ENCODE measurements at places on chromosomes 5 and 9.
A peak's percentile ranks its signal among the peaks of the same experiment; 100 is the strongest.

- no peak for DNase-seq
Observed at GRCh38 chr5:14748180-14748900, 83.8 kb downstream of the OTULIN start.

- no peak for DNase-seq
Observed at GRCh38 chr9:123434619-123435240, 78.7 kb downstream of the CRB2 start.

- peak; percentile 31 for DNase-seq
Observed at GRCh38 chr5:173495225-173495904, 121.1 kb downstream of the BOD1 start.

DNA sequence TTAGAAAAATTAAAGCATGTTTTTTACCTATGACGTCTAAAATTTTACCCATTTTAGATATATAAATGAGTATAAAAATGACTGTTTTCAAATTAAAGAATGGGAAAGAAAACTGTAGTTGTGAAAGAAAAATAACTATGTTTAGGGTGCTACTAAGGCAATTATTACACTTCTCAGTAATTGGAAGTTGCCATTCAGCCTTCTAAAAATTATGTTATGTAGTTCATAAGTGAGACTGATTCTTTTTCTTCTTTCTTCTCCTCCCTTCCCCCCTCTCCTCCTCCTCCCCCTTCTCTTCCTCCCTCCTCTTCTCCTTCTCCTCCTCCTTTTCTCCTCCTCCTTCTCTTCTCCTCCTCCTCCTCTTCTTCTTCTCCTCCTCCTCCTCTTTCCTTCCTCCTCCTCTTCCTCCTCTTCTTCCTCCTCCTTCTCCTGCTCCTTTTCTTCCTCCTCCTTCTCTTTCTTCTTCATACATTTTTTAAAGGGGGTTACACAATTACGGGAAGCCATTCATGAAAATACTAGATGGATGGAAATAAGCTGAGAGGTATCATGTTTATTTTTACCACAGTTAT, 223.6 kb downstream of the CETN3 start:
- DNase-seq = no peak

DNA sequence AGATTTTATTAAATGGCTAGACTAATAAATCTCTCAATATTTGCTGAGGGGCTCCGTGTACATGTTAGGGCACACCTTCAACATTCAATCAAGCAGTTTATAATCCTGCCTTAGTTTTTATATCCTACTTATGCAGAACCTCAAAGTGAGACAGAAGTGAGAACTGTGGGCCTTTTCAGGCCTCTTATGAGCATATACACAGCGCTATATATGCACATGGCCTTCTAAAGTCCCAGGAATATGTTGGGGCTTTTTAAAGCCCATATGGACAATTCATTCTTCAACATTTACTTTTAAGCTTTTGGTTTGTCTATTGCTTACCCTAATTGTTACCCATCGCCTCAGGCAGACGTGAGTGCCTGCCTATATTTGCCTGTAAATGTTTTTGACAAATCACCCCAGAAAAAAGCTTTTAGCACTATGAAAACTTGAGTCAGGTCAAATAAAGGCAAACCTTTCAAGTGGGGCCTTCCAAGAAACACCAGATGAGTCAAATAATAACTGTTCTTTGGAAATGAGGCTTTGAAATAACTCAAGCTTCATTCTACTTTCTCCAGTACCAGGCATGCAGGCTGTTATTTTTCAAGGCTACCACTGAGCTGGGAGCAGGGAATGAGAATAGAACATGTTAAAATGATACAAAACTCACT, 58.2 kb downstream of the ESM1 start:
- no peak for DNase-seq

DNA sequence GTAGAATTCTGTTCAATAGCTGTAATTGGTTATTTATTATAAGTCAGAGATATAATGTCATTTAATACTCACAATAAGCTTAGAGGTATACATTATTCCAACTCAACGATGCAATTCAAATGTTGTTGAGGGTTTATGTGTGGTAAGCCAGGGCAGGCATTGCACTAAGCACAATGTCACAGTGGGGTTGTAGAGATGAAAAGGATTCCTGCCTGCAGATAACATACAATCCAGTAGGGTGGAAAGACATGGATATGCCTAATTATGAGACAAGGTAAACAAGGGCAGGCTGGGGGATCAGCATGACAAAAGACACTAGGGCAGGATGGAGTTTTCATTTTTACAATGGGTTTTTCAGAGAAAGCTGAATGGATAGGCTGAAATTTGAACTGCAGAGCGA, 98.7 kb upstream of the PALM2AKAP2 start:
- no peak for DNase-seq

DNA sequence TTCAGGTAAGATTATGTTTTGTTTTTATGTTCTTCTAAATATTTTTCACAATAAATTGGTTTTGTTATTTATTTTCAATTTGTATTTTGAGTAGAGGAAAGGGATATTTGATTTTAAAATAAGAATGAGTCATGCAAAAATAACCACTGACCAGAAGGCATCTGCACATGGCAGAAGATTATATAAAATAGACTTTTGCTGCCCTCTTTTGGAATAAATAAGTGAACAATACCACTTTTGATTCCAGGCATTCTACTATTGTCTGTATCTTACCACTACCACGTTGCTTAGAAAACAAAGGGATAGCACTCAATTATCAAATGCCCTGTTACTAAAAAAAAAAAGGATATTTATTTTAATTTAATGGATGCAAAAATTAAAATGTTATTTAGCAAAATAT, 227.3 kb upstream of the ITGA1 start:
- DNase-seq = peak; percentile 6

GRCh38 chr5:78243639-78244038, 50.9 kb downstream of the AP3B1 start:
- peak; percentile 83 for DNase-seq

- no peak for DNase-seq
Observed at GRCh38 chr9:97362777-97363545, 48.9 kb upstream of the TDRD7 start.
